ENCODE measurements at places on chromosomes 6 and 20.

DNA sequence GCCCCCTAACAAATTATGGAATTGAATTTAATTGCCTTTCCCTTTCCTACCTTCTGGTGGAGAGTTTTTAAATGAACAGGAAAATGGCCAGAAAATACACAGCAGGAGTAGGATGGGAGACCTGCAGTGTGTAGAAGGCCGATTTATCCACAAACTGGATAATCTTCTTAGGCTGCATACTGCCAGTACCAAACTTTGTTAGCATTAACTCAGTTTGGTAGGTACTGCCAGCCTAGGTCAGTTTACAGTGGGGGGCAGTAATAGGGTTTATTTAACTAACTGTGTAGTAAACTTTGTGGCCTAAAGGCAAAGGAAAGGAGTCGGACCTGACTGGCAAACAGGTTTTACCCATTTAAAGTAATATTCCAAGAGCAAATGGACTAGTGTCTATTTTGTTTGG lies 4.6 kb downstream of the NCOA3 start:
- H3K27me3 ChIP-seq = no peaks in the 10 kb centered on the region
- H3K27ac ChIP-seq = peak overlapping the region; percentile 7
- H3K36me3 ChIP-seq = peaks cover 15% of the 10 kb centered on the region
- H3K4me3 ChIP-seq = no peak overlapping the region
- H3K4me1 ChIP-seq = peaks cover 72% of the 10 kb centered on the region

DNA sequence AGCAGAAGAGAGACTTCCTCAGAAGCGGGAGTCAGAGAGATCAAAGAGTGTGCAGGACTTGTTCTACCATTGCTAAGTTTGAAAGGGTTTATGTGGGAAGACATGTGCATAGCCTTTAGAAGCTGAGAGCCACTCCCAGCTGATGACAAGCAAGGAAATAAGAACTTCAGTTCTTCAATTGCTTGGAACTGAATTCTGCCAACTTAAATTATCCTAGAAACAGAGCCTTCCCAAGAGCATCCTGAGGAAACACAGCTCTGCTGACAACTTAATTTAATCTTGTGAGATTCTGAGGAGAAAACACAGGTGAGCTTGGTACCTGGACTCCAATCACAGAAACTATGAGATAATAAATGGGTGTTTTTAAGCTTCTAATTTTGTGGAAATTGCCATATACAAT lies 150.6 kb upstream of the OGFRL1 start:
- H3K36me3 ChIP-seq = no peaks in the 10 kb centered on the region
- H3K27ac ChIP-seq = no peak overlapping the region
- no peak overlapping the region for H3K4me3 ChIP-seq
- H3K27me3 ChIP-seq = peaks cover 62% of the 10 kb centered on the region

DNA sequence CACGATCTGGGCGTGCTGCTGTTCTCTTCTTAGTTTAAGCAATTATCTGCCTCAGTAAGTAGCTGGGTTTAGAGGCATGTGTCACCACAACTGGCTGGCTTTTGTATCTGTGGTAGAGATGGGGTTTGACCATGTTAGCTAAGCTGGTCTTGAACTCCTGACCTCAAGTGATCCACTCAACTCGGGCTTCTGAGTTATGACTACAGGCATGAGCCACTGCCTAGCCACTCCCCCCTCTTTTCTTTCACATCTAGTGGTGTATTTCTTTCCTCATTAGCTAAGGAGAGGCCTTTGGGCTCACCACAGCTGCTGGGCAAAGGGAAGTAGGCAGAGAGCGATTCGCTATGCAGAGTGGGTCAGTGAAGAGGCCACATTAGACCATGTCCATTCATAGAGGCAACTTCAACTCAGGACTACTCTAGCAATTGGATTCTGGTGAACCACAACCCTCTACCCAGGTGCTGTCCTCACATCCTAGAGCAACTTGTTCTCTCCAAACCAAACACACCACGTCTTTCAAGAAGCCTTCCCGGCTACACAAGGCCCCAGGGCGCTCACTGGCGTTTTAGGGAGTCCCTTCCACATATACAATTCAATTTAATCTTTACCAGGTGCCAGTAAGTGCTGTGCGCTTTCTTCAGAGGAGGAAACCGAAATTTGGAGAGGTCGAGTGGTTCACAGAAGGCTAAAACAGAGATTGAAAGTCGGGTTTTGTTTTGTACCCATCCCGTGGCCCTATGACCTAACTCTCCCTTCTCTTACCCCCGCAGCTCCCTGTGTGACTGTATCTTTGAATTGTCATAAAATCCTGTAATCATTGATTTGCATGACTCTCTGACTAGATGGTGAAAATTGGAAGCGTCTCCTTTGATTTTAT lies 26.5 kb upstream of the GFOD1 start:
- no peaks in the 10 kb centered on the region for H3K36me3 ChIP-seq
- no peak for DNase-seq
- no peak overlapping the region for H3K4me3 ChIP-seq
- H3K27me3 ChIP-seq = no peaks in the 10 kb centered on the region

- H3K27ac ChIP-seq = no peak overlapping the region
- DNase-seq = no peak
- no peak overlapping the region for H3K4me3 ChIP-seq
- H3K27me3 ChIP-seq = peaks cover 12% of the 10 kb centered on the region
- no peaks in the 10 kb centered on the region for H3K36me3 ChIP-seq
- H3K4me1 ChIP-seq = no peaks in the 10 kb centered on the region
These were observed 191.0 kb upstream of the LRFN2 start for GRCh38 chr6:40778196-40778595.

GRCh38 chr6:112799889-112800288 lies 452.8 kb downstream of the RFPL4B start:
- no peaks in the 10 kb centered on the region for H3K27me3 ChIP-seq
- H3K36me3 ChIP-seq = no peaks in the 10 kb centered on the region
- H3K27ac ChIP-seq = no peak overlapping the region
- DNase-seq = no peak

DNA sequence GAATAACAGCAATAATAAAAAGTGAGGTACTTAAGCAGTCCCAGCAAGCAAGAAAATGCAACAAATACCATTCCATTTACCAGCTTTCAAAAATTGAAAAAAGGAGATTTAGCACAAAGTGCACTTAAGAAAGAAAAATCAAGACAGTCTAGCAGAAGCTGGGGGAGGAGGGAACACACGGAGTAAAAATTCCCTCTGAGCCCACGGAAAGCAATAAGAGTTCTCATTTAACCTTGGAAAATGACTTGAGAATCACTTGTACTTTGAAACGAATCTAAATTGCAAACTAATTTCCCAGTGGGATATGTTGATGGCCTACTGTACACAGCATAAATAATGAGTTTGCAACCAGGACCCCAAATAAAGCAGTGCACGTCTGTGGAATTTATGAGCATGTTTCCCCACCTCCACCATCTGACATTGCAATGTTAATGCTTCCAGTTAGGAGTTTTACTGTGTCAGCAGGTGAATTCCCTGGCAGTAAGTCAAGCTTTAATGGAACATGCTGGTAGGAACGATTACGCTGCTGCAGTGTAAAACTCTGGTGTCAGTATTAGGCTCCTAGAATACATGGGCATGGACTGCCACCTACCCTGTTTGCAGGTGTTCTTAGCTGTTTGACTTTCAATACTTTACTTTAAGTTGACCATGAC lies 386.8 kb downstream of the HDGFL1 start:
- H3K27me3 ChIP-seq = no peaks in the 10 kb centered on the region
- no peak for DNase-seq
- H3K27ac ChIP-seq = no peak overlapping the region
- H3K4me1 ChIP-seq = peaks cover 15% of the 10 kb centered on the region

DNA sequence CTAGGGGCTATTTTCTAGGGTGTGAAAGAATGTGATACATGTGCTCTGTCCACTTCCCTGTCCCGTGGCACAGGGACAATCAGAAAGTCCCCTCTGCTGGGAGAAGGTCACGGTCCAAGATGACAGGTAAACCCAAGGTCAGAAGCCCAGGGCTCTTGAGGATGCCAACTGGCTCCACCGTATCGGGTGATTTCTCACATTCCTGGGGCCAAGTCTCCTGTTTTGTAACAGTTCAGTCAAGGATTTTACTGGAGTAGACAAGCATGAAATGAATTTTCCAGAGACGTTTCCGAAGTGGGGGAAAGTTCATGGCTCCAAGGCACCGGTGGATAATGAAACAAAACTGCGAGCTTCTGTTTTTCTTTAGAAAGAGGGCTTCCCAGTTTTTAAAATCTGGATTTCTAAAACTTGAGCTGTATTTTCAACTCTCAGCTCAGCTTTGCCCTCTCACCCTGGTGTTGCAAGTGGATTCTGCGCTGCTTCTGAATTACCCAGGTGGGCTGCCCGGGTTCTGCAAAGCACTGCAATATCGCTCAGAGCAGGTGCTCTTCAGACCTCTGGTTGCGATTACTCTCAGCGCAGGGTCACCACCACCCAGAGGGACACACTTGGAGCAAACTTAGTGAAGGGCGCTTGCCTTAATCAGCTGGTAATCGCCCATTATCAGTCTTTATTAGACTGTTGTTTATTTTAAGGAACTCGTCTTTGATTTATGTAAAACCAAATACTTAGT lies 64.4 kb upstream of the TMEM170B start:
- DNase-seq = no peak
- H3K36me3 ChIP-seq = no peaks in the 10 kb centered on the region
- H3K4me1 ChIP-seq = no peaks in the 10 kb centered on the region
- no peak overlapping the region for H3K4me3 ChIP-seq
- H3K27ac ChIP-seq = no peak overlapping the region
- peaks cover 32% of the 10 kb centered on the region for H3K27me3 ChIP-seq

DNA sequence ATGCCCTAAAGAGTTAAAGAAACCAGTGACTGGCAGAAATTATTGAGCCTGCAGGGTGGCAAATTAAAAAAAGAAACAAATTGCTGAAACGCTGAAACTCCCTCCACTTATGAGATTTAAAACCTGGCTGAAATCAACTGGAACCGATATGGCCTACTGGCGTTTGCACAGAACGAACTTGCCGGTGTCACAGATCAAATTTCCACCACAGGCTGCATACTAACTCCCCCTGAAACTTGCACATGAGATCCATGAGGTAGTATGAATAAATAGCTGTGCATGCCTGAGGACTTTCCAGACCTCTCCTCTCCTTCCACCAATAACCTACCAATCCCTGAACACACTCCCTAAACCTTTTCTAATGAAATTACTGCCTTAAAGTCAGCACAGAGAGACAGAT lies 150.4 kb downstream of the RNGTT start:
- H3K27me3 ChIP-seq = no peaks in the 10 kb centered on the region
- no peak overlapping the region for H3K27ac ChIP-seq
- no peak overlapping the region for H3K4me3 ChIP-seq
- peaks cover 4% of the 10 kb centered on the region for H3K36me3 ChIP-seq
- DNase-seq = no peak

DNA sequence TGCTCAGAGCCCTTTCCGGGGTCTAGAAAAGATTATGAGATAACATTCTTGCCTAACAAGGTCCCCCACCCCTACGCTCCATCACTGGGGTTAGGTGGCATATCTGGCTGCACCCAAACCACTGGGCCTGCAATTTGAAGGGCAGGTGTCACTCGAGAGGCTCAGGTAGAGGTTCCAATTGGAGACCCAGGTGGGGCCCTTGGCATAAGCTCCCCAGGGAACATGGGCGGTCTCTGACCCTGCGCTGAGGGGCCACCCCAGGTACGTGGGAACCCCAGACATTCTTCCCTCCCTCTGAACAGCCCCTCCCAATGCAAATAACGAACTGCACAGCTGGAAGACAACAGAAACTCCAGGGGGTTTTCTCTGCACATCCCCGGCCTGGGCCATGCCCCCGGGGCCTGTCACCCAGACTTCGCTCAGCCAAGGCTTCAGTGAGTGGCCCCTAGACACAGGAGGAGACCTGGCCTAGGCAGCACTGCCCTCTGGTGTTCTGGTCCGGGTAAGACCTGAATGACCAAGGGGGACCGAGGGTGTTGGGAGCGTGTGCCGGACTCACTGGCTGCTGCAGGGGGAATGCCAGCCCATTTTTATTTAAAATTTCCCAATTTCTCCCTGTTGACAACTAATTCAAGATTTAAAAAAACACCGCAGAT lies 47.5 kb downstream of the DSTN start:
- H3K27ac ChIP-seq = no peak overlapping the region
- DNase-seq = peak; percentile 28
- no peaks in the 10 kb centered on the region for H3K27me3 ChIP-seq
- H3K4me3 ChIP-seq = no peak overlapping the region
- H3K4me1 ChIP-seq = peaks cover 13% of the 10 kb centered on the region
